ENCODE measurements at places on chromosomes 3 and 15.

GRCh38 chr3:21524133-21524532 is 226.9 kb downstream of the ZNF385D start:
- no peak for DNase-seq

DNA sequence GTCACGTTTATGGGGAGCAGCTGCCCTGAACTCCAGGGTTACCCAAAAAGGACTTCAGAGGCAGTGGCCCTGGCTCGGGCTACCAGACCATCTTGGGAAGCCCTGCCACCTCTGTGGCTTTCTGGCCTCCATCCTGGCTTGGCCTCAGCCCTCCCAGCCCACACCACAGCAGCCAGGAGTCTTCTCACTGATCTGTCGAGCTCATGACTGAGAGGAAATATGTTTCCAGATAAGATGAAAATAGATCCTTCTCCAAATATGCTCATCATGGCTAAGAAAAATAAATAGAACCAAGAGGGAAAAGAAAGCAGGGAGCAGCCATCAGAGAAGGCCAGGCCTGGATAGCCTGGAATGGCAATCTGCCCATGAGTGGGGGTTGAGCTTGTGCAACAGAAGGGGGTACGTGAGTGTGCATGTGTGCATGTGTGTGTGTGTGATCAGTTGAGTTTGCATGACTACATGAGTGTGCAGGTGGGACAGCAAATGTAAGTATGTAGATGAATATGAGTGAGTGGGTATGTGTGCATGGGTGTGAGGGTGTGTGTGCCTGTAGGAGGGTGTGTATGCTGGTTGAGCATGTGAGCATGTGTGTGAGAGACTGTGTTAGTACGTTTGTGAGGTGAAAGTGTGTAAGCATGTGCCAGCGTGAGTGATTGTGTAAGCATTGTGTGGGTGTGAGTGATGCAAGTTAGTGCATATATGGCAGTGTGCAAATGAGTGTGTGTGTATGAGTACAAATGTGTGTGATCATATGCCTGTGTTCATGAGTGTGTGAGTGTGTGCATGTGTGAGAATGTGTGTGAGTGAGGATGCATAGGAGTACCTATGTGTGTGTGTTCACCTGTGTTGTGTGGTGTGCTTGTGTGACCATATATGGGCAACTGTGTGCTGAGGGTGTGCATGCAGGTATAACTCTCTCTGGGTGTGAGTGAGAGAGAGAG is 9.9 kb upstream of the RFT1 start:
- no peak for DNase-seq

DNA sequence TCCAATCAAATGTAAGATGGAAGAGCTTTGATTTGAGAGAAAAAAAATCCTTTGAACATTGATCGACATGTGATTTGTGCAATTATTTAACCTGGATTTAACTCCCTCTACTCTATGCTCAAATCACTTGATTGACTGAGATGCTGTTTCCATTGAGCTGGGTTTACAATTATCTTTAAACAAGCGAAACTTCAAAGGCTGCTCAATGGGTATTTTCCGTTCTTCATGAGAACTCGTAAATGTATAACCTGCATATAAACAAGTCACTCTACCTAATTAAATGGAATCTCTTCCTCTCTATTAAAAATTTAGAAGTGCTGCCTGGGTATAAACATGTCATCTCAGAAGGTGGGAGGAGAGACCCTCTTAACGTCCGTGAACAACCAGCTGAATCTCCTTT is 71.9 kb downstream of the ANXA2 start:
- DNase-seq: no peak

- no peak for DNase-seq
Measured at GRCh38 chr15:46315434-46315833, 680.6 kb downstream of the SQOR start.

DNA sequence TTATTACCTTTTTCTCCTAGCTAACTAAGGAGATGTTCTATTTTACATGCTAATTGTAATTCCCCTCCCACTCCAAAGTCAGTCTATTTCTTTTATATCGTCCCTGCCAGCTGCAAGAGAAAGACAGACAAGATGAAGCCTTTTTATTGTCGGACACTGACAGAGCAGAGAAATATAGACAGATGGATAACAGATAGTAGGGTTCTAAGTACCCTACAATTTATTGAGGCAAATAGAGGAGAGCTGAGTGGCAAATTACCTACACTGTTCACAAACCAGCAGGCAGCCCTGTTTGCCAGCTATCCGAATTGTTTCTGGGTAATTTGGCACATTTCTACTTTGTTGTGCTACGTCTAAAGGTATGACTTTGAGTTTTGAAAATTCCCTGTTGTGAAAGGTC is 392.3 kb upstream of the ZNF717 start:
- DNase-seq: no peak

GRCh38 chr3:23094412-23094811 is 108.7 kb upstream of the UBE2E2 start:
- no peak for DNase-seq
